D721Med (cell line): ENCODE measurements at places on chromosomes 16 and 17.

DNA sequence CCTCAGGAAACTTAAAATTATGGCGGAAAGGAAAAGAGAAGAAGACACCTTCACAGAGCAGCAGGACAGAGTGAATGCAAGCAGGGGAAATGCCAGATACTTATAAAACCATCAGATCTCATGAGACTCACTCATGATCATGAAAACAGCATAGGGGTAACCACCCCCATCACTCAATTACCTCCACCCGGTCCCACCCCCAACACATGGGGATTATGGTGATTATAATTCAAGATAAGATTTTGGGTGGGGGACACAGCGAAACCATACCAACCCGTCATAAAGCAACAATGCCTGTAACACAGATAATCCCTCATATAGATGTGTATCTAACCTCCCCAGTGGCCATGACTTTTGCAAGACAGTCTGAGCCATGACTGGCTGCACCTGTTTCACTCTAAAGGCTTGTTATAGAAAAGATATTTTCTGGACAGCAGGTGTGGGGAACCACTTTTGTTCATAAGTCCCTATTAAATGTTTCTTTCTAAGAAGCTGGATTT, 7.0 kb upstream of the GSDMA start:
- no peak for DNase-seq

DNA sequence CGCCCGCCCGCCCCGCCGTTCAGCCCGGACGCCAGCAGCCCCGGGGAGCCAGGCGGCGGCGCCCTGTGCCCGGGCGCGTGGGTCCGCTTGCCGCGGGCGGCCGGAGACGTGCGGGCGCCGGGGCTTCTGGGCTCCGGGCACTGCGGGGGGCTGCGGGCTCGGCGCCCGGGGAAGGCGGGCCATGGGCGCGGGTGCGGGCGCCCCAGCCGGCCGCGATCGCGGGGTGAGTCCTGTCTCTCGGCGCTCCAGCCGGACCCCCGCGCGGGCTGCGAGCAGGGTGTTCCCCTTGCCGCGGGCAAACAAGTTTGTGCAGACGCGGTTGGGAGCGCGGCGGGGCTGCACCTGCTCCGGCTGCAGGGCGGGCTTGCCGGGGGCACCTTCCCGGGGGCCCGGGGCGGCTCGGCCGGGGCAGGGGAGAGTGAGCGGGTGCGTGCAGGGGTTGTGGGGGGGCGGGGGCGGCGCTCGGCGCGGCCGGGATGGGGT, 292 bp downstream of the WSCD1 start:
- no peak for DNase-seq

GRCh38 chr17:10447026-10447931, 22.1 kb downstream of the MYH4 start:
- no peak for DNase-seq

DNA sequence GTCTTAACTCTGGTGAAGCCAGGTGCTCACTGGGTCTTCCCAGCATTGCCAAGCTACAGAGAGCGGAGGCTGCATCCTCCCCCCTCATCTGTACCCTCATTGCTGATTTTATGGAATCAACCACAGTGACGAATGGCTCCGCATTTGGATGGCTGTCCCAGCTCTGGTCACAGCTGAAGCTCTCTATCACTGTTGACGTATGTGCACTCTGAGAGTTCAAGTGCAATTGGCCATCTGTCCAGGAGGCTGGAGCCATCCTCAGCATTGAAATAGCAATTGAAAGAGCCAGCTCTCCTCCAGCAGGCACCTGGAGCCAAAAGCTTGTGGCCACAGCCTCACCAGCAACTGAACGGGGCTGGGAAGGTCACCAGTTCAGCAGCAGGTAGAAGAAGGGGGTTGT, 494.1 kb downstream of the TMEM114 start:
- DNase-seq: no peak

GRCh38 chr17:29624586-29624985, 1.9 kb upstream of the CORO6 start:
- DNase-seq: no peak
